ENCODE measurements at places on chromosomes 13 and 19. TPM values are rescaled to one million over a fixed set of nuclear protein-coding genes. Genes with fewer than 3 reads are reported as not detected.

GRCh38 chr13:101140936-101141335, 275.4 kb downstream of the NALCN start:
- no peak for DNase-seq

- no peak for DNase-seq
Measured at GRCh38 chr19:57338877-57339276, 12.2 kb upstream of the ZNF304 start.

DNA sequence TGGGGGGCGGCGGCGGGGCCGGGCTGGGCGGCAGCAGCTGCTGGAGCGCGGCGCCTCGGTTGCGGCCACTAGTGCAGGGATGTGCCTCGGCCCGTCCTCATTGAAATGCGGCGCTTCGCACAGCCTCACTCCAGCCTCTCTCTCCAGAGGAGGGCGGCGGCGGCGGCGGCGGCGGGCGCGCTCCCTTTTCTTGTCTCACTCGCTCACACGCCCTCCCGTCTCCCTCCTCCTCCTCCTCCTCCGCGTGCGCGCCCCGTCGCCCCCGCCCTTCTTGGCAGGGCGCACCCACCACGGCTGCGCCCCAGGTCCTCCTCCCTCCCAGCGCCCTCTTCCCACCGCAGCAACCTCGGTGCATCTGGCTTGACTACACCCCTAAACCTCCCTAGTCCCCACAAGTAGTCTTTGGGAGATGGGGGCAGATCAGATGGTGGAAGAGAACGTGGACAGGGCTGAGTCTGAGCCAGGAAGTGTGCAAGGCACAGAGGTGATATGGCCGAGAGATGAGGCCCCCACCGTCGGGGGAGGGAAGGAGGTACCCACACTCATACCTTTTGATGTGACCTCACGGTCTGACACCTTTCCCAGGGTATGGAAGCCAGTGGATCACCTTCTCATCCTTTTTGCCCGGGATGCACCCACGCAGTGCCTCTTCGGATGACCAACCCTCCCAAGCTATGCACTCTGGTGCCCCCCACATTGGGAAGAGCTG, at the start of gene DCLK1:
TSS of gene DCLK1 (minus strand) at position 161 of the 709 bp plus-strand sequence.
- DNase-seq = no peak

- DNase-seq = no peak
Measured at GRCh38 chr19:20365146-20365545, 198.1 kb downstream of the ZNF486 start.

DNA sequence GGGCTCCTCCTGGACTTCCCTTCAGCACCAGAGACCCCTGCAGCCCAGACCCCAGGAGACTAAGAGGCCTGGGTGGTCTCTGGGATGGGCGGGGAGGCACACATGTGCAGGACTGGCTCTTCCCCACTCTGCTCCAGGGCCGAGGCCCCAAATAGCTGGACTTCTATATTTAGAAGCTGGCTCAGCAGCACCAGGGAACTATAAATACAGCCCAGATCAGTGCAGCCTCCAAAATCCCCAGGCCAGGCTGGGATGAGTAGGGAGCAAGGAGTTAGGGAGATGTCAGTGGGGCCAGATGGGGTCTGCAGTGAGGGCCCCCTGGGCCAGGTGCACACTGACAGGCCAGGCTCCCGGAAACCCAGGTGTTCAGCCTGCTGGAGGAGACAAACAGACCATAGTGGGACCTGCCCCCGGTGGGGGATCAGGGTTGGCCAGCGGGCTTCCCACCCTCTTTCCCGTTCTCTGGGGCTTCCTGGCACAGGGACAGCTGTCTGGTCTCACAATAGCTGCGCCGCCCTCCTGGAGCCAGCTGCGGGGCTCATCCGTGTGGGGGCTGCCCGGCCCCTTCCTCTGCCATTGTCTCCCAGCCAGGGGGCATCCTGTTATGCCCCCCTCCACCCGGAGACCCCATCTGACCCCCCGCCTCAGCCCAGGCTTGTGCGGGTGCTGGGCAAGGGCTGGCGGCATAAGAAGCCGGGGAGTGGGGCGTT, 5.5 kb upstream of the ADGRE5 start:
- DNase-seq = no peak

Gene HSH2D
- 13.7 TPM for total RNA-seq

Gene PLIN5
- total RNA-seq = 4.3 TPM

All from PC-9 (cell line).